ENCODE measurements at places on chromosomes 2 and 18.

GRCh38 chr2:45640576-45640975, 10.9 kb upstream of the PRKCE start:
- no peak for DNase-seq

DNA sequence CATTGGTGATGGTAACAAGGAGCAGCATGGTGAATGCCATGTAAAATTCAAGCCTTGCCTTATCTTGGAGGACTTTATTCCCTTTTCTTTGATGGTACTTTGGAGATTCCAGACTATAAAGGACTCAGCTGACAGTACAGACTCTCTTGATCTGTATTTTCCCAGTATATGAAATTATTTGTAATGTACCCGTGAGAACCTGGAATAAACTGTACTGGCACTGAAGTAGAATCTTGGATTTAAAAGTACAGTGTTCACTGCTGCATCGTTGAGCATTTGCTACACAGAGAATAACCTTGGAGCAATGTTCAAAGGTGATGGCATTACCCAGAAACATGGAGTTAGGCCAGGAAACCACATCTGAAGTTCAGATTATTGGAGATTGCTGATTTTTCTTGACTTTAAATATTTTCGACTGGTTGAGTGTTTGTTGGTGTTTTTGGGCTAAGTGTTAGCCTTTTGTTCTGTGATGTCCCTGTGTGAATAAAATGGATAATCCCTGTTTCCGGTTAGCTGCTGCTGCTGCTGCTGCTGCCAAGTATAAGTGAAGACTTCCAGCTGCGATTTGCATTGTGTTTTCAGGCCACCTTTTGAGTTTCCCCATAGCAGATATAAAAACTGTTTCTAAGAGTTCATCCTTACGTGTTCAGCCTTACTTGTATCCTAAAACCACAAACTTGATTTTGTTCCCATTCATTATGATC, 122.0 kb downstream of the SPTBN1 start:
- DNase-seq: no peak

GRCh38 chr18:2570772-2571199, 519 bp downstream of the METTL4 start:
- DNase-seq: no peak

GRCh38 chr2:139828011-139828410, 1047.8 kb upstream of the NXPH2 start:
- no peak for DNase-seq

DNA sequence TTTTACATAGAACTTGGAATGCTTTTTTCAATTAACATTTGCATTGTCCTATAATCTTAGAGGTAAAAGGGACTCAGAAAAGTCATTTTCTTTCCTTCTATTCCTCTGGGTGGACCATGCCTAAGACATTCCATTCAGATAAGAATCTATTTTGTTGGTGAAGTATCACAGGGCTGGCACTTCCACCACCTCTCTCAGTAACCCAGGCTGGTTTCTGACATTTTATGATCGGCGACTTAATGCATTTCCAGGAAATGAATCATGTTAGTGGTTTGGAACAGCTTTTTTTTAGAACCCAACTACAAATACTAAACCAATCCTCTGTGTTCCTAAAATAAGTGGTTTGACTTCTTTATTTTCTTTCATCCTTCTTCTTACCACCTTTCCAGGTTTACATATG, 27.0 kb downstream of the GAD1 start:
- DNase-seq: no peak

GRCh38 chr18:42778024-42778423, 337.5 kb downstream of the RIT2 start:
- DNase-seq: no peak

- DNase-seq: peak; percentile 25
Observed at GRCh38 chr2:63977904-63978303, 41.3 kb downstream of the VPS54 start.

Measured in naive thymus-derived CD4-positive, alpha-beta T cell (primary cell).